NCI-H1105 (cell line): ENCODE measurements at places on chromosomes 4 and X.

DNA sequence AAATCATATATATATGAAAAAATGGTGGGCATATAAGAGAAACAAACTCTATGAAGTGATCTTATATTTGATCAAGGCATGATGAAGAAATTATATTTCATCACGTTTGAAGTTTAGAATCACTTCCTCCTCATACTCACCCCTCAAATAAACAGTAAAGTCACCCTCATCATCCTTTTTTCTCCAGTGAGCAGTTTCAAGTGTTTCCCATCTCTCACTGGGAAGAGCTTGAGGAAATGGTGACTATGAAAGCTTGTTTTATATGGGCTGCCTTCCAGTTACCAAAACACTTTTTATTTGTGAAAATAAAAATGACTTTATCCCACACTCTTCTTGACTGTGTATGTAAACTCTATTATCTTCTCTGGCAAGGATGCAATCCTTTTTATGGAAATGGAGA, 16.8 kb downstream of the PDLIM3 start:
- no peak for DNase-seq

GRCh38 chrX:154750301-154751202, at the start of gene GAB3:
GAB3 (minus strand) TSS chrX:154751077; CDS start chrX:154751025, 52 bp downstream.
- peak; percentile 23 for DNase-seq

DNA sequence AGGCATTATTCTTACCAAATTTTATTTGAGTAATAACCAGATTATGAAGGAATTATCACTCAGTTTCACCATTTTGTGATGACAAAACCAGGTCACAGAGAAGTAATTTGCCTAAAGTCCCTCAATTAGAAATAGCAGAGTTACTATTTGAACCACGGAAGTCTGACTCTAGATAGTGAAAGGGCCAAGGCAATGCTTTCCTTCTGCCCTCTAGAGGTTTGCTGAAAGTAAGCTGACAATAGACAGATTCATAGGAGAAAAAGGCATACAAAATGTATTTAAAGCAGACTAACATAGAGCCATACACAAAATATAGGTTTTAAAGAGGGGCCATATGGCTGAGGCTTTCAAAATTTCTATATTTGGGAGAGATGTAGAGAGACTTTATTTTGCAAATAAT, 43.1 kb downstream of the CXXC4 start:
- no peak for DNase-seq

DNA sequence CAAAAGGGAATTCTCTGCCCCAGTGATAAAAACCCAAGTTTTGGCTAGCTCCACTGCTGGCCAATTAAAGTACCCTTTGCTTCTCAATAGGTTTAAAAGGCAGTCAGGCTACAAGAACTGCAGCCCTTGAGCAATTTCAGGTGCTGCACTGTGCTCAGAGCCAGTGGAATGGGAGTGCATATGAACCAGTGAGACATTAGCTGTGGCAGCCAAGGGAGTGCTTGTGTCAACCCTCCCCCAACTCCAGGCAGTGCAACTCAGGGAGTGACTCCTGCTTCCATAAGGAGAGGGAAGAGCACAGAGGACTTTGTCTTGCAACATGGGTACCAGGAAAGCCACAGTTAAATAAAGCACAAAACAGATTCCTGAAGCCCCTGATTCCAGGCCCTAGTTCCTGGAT, 61.6 kb upstream of the VAMP7 start:
- no peak for DNase-seq

DNA sequence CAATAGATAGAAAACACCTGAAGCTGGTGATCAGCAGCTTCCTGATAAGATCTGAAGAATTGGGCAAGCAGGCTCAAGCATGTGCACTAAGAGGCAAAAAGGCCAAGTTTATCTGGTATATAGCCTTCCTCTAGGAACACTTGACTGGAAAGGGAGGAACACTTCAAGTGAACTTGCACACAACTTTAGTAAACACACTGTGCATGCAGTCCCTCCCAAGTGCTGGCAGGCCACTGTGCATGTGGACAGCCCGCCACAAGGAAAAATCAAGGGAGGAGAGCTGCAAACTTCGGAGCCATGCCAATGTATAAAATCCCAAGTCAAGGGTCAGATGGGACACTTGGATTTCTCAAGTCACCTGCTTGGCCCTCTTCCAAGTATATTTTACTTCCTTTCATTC, 645.8 kb upstream of the NDST4 start:
- DNase-seq: no peak

- no peak for DNase-seq
These were observed 100.6 kb downstream of the ABLIM2 start for GRCh38 chr4:8058031-8058479.

DNA sequence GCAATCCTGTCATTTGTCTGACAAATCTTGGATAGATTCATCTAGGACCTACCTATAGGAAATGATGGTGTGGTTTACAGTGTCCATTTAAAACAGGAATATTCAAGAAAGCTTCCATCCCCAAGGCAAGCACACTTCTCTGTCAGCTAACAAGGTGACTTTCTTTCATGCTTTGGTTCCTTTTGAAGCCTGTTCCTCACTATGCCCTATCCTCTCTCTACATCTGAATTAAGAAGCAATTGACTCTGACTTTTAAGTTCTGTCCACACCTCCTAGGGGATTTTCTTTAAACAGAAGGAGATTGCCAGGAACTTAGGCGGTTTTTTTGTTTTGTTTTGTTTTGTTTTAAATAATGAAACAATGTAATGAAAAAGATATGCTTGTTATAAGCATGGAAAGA, 1181.4 kb upstream of the TENM3 start:
- no peak for DNase-seq

- DNase-seq: peak; percentile 43
These were observed 30.8 kb downstream of the BLOC1S4 start for GRCh38 chr4:6746721-6747293.

DNA sequence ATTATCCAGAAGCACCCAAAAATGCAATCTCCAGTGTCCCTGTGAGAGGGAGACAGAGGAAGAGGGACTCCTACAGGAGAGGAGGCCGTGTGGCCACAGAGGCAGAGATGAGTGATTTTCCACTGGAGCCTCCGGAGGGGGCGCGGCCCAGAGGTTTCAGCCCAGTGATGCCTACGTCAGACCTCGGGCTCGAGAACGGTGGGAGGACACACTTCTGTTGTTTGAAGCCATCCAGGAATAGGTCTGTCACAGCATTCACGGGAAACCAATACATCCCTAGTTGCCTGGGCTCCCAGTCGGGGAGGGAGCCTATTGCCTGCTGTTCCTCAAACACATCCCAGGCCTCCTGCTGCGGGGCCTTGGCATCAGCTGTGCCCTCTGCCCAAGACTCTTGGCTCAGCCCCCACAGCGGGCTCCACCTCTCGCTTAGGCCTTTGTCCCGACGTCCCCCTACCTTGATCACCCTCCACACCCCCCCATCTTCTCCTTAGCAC, 39.2 kb upstream of the HMX1 start:
- no peak for DNase-seq

GRCh38 chr4:156571146-156571545, 400.5 kb downstream of the PDGFC start:
- DNase-seq: no peak

GRCh38 chr4:33477715-33478114, 2757.5 kb downstream of the PCDH7 start:
- no peak for DNase-seq

GRCh38 chr4:147730333-147730732, 1.6 kb upstream of the ARHGAP10 start:
- DNase-seq: no peak

GRCh38 chrX:68292471-68292870, 140.8 kb downstream of the OPHN1 start:
- no peak for DNase-seq

DNA sequence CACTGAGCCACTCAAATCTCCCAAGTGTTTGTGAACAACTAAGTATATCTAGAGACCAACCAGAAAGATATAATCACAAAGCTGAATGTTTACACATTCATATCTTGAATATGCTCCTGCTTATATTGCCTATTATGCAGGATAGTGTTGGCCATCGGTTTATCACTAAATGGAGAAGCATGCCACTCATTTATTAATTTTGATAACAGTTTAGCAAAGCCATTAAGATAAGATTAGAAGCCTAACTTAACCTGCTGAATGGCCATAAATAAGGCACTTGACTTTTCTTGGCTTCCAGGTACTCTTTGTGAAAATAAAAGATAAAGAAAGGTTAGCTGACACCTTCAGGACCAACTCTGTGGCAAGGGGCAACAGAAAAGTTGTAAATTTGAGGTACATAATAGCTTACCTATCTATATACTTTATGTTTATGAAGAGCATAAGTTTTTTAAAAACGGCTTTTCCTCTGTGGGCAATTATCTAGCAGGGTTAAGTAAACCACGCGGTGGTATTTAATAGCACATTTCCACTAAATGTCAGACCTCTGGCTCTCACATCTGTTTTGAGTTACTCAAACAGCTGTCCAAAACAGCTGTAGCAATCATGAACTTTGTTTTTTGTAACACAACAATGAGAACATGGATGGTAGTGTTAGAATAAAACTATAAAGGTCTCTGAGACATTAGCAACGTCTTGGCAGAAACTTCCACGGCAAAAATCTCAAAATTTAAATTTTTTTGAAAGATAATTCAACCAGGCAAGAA, 58.8 kb upstream of the FTHL17 start:
- no peak for DNase-seq

GRCh38 chrX:100939333-100939732, 10.6 kb upstream of the XKRX start:
- DNase-seq: no peak

DNA sequence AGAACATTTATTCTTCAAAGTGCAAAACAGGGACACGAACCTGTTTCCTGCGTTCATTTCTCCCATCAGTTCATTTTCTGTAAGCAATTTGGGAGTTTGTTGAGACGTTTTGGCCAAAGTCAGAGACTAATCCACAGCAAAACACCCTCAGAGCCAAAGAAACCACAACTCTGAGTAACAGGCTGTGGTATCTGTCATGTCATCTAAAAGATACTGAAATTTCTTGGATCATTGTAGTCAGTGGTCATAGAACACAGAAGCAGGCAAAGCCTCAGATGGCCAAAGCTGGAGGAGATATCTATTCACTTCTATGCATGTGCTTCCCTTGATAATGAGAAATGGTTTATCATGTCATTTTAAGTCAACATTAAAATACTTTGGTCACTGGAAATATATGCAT, 485.6 kb upstream of the GALNT7 start:
- no peak for DNase-seq

DNA sequence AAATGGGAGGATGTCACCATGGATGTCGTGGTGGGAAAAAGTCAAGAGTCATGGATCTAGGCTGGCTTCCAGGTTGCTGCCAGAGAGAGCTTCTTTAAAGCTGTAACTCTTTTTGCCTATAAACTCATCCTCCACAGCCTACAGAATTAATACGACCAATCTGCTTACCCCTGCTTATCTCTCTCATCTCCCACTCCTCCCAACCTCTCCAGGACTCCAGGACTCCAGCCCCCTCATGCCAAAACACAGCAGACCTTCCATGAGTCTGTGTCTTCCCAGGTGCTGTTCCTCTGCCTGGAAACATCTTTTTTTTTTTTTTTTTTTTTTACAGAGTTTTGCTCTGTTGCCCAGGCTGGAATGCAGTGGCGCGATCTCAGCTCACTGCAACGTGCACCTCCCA, 15.3 kb upstream of the SLC10A4 start:
- no peak for DNase-seq

DNA sequence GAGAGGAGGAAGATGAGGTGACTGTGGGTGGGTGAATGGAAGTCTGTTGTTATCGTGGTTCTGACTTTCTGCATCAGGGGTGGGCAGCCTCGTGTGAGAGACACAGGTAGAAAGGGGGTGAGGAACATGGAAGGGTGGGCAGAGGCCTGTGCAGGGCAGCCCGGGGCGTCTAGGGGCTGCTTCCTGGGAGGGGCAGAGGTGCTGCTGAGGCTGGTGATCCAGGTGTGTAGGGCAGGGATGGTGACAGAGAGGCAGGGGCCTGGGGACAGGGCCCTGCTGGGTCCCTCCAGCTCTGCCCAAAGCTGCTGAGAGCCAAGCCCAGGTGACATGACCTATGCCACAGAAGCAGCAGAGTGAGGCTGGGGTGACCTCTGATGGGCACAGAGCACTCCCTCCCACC, 89.7 kb upstream of the C4orf50 start:
- no peak for DNase-seq

- no peak for DNase-seq
These were observed 70.5 kb downstream of the GRIA2 start for GRCh38 chr4:157291071-157291470.

DNA sequence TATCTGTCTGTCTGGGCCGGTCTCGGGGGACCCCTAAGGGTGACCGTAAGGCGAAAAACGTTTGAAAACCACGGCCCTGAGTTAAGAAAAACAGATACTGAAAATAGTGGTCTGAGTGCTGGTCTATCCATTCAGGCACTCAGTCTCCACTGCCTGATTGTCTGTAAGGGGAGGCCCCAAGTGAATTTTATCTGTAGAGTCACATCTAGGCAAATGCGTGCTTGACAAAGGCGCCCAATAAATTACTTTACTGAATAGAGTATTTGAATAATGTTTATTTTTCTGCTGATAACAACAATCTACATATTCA, 465 bp downstream of the HNRNPH2 start:
- DNase-seq: no peak

- DNase-seq: no peak
These were observed 105.4 kb downstream of the FBXW7 start for GRCh38 chr4:152430507-152430906.

DNA sequence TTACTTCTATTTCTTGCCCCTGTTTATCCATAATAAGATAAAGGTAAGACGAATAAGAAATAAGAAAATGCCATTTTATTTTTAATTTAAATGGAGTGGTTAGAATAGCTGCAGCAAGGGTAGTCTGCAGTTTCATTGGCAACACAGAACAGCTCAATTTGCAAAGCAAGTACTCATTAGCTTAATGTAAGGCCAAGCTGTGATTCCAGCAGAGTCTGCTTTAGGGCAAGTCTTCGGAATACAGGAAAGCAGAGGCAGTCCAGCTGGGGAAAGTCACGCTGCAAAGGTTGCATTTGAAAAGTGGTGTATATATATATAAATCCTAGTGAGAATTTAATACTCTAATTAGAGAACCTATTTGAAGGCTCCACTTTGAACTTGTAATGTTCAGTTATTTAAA, 59.0 kb downstream of the ANXA10 start:
- DNase-seq: no peak

DNA sequence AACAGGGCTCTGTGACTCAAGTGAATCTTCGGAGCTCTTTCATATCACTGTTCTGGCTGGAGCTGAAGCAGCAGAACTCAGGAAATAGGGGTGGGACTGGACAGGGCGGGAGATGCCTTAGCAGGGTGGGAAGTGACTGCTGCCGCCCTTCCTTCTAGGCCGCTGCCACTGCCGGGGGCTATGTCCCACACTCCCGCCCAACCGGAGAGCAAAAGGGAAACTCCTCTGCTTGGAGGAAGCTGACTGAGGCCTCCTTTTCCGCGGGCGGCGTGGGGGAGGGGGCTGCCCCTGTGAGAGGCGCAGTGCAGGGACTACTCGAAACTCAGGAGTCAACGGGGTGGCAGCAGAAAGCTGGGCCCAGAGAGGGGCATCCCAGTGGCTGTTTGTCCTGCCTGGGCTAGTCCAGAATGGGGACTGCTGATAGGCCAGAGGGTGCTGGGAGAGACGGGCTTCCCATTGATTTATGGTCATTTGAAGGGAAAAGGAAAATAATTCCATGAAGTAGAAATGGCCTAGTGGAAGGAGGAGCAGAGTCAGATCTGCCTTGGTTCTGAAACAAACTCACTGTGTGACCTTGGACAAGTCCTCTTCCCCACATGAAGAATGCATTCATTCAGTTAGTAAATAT, 36.9 kb downstream of the STARD8 start:
- no peak for DNase-seq
